ENCODE measurements at places on chromosomes 6 and 20. TPM values are rescaled to one million over a fixed set of nuclear protein-coding genes. Genes with fewer than 3 reads are reported as not detected.
A peak's percentile ranks its signal among the peaks of the same experiment; 100 is the strongest.

DNA sequence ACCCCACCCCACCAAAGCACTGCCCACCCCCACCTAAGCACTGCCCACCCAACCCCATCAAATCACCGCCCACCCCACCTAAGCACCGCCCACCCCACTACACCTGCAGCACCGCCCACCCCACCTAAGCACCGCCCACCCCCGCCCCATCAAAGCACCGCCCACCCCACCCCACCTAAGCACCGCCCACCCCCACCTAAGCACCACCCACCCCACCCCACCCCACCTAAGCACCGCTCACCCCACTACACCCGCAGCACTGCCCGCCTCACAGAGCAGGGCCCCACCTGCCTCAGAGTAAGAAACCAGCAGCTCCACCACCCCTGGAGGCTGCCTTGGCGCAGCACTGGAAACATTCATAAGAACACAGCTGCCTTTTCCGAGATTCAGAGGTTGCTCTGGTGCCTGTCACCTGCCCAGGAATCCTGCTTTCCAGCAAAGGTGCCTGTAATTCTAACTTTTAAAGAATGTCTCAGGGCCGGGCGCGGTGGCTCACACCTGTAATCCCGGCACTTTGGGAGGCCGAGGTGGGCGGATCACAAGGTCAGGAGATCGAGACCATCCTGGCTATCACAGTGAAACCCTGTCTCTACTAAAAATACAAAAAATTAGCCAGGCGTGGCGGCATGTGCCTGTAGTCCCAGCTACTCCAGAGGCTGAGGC is 148.2 kb downstream of the BMP7 start:
- no peak for DNase-seq

PDYN gene
- total RNA-seq, result not detected

GRCh38 chr6:89888871-89889270 is 5.4 kb upstream of the GJA10 start:
- DNase-seq, result no peak

- DNase-seq, result no peak
Observed at GRCh38 chr6:67541586-67541985, 1093.5 kb upstream of the ADGRB3 start.

MMUT gene
- total RNA-seq, result 18.5 TPM

DNA sequence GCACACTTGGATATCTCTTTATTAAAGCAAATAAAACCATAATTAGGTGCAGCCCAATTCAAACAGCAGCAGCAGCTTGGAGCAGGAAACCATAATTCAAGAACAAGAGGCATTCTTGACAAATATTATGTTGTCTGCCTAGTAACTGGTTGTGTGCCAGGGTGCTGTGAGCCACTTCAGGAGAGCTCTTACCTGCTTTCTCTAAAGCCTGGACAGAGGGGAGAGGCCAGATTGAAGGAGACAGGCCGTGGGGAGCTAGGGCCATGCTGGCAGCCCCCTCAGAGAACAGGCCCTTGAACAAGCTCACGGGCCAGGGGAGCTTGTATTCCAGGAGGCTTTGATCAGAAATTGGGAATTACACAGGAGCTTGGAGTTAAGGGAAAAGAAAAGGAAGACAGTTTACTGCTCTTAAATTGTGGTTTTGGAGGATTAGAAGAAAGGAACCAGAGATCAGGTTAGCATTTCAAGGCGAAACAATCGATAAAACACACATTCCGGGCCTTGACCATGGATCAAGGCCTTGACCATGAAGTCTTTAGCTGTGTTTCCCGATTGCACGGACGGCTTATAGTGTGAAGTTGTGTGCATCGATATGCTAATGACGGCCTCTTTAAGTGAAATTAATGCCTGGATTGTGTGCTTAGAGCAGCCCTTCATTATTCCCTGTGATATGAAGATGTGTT is 69.8 kb upstream of the NKX2-2 start:
- DNase-seq, result no peak

DNA sequence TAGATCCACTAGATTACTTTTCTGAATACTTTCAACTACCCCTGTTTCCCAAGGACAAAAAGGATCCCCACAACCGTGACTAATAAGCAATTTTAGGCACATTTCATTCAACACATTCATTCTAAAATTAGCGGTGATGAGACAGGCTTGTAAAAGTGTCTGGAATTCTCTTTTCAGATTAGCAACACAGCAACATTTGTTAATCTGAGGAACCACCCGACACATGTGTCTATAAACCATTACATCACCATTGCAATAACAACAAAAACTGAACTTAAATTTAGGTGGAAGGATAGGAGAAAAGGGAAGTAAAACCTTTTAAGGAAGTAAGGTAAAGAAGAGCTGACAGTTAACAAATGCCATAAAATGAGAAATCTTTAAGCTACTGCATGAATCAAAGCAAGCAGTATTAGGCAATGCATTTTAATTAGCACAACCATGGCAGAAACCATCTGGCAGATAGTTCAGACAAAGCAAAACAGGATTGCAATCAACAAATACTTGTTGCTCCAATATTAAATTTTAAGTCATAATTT is 49.1 kb downstream of the MAP3K7 start:
- DNase-seq, result no peak

GRCh38 chr6:105077596-105078385 is 102.0 kb downstream of the POPDC3 start:
- DNase-seq, result no peak

COL21A1 gene
- total RNA-seq, result 21.6 TPM

DNA sequence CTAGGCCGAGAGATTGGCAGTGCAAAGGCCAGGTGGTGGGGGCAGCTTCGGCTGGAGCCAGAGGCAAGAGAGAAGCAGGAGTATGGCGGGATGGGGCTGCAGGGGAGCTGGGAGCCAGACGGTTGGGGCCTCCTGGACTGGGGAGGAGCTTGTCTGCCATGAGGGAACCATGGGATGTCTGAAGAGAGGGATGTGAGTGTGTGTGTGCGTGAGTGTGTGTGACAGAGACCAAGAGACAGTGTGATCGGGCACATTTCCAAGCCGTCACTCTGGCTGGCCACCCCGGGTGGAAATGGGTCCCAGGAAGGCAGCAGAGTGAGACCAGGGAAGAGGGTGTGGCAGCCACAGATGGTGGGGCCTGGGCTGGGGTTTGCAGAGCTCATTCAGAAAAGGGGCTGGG is 13.8 kb downstream of the PHACTR3 start:
- no peak for DNase-seq

- DNase-seq, result no peak
Observed at GRCh38 chr6:146111881-146112450, 83.1 kb downstream of the GRM1 start.

DNA sequence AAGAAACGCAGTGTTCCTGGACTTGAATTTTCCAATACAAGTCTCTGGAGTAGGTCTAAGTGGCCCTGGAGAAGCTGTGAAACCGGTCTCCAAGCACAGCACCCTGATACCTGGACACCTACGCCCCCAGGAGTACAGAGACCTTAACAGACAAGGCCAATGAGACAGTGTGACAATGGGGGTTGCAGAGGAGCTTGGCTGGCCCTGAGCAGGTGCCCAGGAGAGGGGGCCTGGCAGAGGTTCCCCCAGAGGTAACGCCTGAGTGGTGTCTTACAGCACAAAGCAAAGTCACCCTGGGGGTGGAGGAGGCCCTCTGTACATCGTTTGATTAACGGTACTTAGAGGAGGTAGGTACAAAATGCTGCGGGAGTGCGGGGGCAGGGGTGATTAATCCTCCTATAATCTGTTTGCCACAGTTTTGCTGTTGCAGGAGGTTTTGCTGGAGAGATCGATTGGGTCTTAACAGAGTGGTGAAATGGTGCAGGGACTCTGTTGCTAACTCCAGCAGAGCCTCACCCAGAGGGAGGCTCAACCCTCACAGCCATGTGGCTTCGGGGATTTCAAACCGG is 37.3 kb upstream of the APCDD1L start:
- peak; percentile 13 for DNase-seq

GRCh38 chr6:142834853-142835252 is 110.1 kb downstream of the HIVEP2 start:
- DNase-seq, result no peak

- DNase-seq, result no peak
Observed at GRCh38 chr6:158519761-158520160, 40.1 kb upstream of the TMEM181 start.

GRCh38 chr6:130843575-130844320 is 16.5 kb downstream of the SMLR1 start:
- no peak for DNase-seq

DNA sequence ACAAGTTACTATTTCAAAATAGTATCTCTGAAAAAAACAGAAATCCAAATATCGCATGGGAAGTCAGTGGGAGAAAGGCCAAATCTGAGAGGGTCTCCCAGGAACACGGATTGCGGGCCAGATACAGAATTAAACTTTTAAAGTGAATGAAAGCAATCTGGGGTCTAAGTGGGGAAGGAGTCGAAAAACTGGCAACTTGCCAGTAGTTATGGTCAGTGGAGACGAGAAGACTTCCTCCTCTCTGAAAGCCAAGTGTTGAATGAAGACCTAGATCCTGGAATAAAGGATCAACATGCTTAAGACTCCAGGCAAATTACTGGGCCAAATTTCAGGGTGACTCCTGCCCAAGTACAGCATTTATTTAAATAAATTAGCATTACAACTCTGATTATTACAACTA is 123.6 kb downstream of the BFSP1 start:
- DNase-seq, result no peak
